Activated CD8-positive, alpha-beta memory T cell treated with anti-CD3 and anti-CD28 coated beads for 1 hour (primary cell): ENCODE measurements at places on chromosomes 4 and X.

GRCh38 chrX:29468911-29469494 is 746.4 kb upstream of the MAGEB2 start:
- DNase-seq = no peak

- no peak for DNase-seq
These were observed 12.1 kb upstream of the CLCN5 start for GRCh38 chrX:49910344-49910743.

- DNase-seq = no peak
These were observed 70.4 kb upstream of the ELOVL6 start for GRCh38 chr4:110268790-110269189.

- no peak for DNase-seq
These were observed 61.7 kb upstream of the ATXN3L start for GRCh38 chrX:13381514-13381913.

- DNase-seq = no peak
These were observed 8.7 kb downstream of the GAB1 start for GRCh38 chr4:143345356-143345755.

- no peak for DNase-seq
These were observed 23.3 kb upstream of the MTM1 start for GRCh38 chrX:150544835-150545770.

GRCh38 chrX:55787063-55787462 is 69.5 kb downstream of the RRAGB start:
- DNase-seq = no peak

DNA sequence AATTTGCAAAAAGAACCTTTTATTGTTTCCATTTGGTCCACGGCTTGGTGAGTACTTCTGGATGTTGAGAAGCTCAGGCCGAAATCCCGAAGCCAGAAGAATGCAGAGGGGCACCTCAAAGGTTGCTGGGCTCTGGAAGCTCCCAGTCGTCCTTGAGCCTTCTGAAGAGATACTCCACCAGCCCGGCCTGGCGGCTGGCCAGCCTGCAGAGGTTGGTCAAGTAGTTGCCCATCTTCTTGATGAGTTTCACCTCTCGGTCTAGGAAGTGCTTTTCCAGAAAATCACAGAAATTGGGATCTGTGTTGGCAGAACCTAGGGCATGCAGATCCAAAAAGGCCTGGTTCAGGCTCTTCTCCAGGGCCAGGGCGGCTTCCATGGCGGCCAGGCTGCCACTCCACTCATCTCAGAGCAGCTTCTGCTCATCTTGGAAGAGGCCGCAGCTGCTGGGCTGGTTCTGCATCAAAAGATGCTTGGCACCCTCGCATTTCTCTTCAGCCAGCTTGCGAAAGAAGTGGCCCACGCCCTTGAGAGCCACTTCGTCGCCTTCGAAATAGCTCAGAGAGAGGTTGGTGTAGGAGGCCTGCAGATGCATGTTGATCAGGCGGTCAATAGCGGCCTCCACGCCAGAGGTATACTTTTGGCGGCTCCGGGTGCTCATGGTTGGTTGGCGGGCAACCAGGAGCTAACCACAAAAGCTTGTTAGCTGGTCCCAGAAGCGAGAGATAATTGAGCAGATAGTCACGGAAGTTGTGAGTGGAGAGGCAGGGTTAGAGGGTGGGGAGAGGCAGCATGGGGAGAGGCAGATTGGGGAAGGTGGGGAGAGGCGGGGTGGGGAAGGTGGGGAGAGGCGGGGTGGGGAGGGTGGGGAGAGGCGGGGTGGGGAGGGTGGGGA is 76.5 kb upstream of the TSPAN7 start:
- no peak for DNase-seq

DNA sequence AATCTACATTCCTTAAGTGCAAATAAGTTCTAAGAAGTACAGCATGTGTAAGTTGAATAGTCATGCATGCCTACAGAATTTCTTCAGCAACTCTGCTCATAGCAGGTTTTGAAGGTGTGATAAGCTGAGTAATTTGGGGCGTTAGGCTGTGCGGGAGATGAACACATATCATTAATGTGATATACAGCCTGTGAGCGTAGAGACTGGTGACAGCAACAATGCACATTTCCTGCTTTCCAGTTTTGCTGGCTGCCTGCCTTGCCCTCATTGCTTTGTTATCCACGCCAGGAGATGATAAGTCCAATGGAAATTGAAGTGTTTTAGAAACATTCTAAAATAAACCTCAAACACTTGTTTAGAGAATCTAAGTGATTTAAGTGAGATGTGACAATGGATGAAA is 1709.4 kb downstream of the ARAP2 start:
- no peak for DNase-seq

GRCh38 chrX:118350706-118351105 is 4.8 kb downstream of the WDR44 start:
- DNase-seq = no peak

DNA sequence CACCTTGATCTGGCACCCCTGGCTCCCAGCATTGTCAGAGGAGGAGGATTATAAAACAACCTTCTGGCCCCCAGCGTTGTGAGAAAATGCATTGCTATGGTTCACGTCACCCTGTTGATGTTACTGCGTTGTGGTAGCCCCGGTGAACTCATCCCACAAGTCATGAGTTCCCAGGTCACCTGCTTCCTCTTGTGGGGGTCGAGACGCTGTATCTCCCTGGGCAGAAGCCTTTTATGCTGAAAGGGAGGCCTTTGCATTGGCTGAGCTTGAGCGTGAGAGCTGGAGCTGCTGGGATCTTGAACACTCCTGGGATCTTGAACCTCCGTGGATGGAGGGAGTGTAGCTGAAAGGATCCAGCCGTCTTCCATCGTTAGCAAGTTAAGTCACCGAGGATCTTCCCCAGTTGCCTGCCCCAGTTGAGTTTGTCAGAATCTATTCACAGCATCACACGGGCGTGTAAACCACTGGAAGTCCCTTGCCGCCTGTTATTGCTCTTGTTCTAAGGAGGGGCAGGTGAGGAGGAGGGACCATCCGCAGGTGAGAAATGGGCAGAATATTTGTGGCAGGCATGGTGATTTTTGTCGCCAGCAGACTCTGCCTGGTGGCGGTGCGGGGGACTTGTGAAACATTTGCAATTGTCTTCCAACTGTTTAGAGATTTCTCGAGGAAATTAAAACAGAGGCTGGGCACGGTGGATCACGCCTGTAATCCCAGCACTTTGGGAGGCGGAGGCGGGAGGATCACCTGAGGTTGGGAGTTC is 299.9 kb downstream of the ASMT start:
- DNase-seq = no peak

DNA sequence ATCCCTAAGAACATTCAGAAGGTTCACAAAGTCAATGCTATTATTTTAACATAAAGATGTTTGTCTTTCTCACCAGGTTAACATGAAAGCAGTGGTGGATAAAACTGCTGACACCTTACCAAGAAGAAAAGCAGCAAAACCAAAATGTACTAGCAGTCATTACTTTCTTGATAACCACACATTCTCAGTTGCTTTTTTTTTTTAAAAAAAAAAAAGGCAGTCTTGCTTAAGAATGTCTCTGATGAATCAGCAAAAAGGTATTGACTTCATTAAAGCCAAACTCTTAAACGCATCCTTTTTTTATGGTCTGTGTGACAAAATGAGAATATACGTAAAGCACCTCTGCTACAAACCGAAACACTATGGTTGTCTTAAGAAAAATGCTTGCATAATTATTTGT is 31.9 kb downstream of the CDKL2 start:
- DNase-seq = no peak

GRCh38 chrX:109498434-109498833 is 16.5 kb upstream of the GUCY2F start:
- DNase-seq = no peak

DNA sequence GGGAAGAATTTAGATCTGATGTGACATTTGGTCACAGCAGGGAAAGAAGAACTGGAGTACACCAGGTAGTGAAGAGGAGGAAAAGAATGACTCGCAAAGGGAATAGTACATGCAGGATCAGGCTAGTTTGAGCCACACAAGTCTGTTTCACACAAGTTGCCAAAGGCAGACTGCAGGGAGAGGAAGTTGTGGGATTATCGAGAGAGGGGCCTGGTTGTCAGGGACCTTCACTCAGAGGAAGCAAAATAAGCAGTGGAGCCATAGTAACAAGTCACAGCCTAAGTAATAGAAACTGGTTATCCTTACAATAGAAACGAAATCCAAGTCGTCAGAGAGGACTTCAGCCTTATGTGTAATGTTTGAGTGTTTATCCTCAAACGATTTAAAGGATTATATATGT is 316.7 kb upstream of the HTR2C start:
- DNase-seq = no peak

DNA sequence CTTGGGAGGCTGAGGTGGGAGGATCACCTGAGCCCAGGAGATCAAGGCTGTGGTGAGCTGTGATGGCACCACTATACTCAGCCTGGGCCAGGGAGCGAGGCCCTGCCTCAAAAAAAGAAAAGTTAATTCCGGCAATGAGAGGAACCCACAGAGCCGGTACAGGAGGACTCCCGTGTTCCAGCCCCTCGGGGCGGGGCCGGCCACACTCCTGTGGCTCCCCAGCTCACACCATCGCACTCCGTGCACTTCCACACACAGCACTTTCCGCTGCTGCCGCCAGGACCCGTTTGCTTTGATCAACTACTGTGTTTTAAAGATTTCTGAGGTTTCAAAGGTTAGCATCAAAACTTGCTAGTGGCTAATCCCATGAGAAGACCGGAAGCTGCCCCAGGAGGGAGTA is 171.7 kb downstream of the AFAP1 start:
- DNase-seq = no peak

DNA sequence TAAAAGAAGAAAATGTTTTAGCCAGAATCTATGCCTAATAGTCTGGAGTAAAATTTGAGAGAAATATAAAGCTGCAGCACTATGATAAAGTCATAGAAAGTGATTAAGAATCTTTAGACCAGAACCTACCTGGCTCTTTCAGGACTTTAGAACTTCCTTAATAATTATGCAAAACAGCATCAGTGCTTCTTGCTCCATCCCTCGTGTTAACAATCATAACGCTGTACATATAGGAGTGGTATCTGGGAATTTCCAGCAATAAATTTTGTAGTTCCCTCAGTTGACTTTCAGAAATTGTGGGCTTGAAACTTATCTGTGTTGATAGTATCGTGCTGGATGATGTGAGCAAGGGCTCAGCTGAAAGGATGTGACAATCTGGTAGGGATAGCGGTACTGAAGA is 102.1 kb upstream of the RASGEF1B start:
- DNase-seq = no peak

- no peak for DNase-seq
These were observed 66.2 kb upstream of the FRAS1 start for GRCh38 chr4:77990904-77991358.

DNA sequence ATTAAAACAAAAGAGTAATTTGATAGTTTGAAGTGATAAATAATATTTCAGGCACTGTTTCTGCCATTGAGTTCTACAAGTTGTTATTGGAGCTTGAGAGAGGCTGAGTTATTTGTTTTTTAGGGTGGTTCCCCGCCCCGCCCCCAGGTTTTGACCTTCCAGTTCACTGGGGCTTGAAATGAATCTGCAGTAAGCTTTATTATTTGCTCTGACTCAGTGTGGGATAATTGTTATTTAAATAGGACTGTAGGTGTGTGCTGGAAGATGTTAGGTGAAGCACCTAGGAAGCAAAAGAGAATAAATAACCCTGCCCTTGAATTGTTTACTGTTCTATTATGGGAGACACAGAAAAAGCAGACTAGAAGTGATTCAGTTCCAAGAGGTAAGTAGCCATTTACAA is 81.2 kb upstream of the KCNIP4 start:
- no peak for DNase-seq
